ENCODE measurements at places on chromosomes 12 and 14. TPM values are rescaled to one million over a fixed set of nuclear protein-coding genes. Genes with fewer than 3 reads are reported as not detected.

- no peak for DNase-seq
Measured at GRCh38 chr14:23528555-23528954, 23.0 kb downstream of the ZFHX2 start.

The IFNG-AS1 gene
- total RNA-seq = not detected

The TC2N gene
- 40.0 TPM for total RNA-seq

- DNase-seq = peak; percentile 74
Measured at GRCh38 chr12:91400271-91400670, 217.7 kb upstream of the DCN start.

DNA sequence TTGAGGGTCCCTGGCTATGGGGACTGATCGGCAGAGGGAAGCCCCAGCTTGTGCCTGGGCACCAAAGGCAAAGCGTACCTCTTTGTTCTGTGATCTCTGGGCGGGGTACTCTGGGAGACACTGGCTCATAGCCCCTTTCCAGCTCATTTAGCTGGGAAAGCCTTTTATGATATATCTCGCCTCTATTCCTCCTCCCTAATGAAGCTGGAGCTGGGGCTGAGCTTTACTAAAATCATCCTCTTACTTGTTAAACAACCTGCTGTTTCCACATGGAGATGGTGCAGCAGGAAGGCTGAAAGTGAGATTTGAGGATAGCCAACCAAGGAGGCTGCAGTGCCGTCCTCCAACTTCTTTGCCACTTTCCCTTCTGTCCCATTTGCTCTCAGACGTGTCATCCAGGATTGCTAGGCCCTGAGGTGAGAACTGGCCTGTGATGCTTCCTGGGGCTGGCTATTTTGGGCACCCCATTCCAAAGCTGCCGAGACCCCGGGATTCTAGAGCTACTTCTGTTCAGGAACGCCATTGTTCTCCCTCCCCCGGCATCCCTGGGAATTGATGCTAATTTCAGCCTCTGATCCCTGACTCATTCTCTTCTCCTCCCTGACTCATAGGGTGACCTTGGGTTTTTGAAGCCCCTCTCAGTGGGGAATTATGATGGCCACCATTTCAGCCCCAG, 16.0 kb downstream of the PDE1B start:
- no peak for DNase-seq

GRCh38 chr12:27505761-27506160, 18.2 kb upstream of the PPFIBP1 start:
- DNase-seq = no peak

DNA sequence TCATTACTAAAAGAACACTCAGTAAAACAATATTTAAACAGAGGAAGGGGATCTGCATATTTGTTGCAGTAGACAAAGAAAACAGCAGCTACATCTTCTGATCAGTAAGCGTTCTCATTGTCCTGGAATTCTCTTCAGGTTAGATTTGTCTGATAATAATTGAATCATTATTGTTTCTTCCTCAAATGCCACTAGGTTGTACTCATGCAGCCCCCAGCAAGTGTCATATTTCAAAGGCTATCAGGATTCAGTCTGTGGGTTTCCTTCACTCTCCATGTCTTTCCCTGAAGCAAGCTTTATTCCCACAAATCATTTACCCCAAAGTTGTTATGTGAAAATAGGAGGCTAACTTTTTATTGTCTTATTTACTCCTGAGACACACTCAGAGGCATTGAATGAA, 14.7 kb downstream of the PIK3C2G start:
- no peak for DNase-seq

DNA sequence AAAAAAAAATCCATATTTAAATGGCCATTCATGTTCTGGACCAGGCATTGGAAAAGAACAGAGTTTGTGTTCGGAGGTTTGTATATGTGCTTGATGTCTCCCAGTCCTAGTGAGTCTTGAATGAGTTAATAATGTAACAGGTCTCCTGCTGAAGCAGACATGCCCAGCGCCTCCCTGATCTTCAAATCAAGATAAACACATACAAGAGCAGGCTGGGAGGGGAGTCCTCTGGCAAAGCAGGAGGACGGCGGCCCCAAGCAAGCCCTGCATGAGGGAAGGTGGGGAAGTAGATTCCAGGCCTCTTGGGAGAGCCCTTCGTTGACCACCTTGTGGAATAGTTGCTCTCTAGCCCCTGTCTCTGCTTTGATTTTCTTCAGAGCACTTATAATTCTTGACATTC, 156.3 kb downstream of the ZFP36L1 start:
- DNase-seq = no peak

DNA sequence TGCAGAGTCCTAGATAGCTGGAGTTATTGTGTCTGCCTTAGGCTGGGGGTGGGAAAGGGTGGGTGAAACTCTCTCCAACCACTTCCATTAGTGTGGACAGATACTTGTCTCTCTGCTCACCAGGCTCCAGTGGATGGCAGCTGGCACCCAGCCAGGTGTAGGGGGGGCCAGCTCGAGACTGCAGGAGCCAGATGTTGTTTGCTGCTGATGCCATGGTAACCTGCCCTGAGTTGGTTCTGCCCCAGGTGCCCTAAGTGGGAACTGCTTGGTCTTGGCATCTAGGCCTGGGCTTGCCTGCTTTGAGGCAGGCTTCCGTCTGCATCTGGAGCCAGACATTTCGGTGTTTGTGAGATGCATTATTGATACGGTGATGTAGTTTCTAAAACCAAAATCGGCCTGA, 82.2 kb downstream of the ADCK1 start:
- no peak for DNase-seq
